CD4-positive, alpha-beta T cell treated with Interleukin-21 for 1 hour (primary cell): ENCODE measurements at places on chromosomes 5 and 9.

GRCh38 chr5:85538362-85538761 is 1079.4 kb upstream of the COX7C start:
- no peak for DNase-seq

DNA sequence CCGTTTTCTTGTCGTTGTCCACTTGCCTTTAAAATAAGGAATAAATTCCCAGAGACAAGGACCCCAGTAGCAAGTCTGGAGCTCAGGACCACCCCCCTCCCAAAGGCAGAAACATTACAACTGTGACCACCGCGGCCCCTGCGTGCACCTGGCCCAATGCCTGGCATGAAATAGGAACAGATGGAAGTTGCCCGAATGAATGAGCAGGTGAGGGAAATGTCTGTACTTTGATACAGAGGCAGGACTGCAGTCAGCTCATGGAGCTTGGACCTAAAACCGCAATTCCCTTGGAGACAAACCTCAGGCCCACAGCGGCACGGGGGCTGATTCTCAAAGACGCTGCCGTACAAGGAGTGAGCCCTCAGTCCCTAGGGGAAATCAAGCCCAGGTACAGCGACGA is 55.3 kb upstream of the SARDH start:
- no peak for DNase-seq

DNA sequence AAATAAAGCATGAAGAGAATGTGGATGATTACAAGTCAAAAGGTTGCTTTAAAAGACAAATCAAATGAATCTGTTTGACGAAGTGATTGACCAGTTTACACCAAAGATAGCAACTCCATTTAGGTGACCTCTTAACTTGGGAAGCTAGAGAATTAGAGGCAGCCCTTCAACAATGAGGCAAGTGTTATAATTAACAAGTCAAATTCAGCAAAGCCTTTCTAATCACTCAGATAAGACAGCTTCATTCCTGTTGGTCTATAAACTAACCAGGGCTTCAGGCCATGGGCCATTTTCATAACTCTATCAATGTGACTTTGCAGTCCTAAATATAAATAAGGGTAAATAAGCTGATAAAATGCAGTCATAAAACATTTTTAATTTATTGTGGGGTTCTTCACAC is 712.2 kb upstream of the SEMA6A start:
- no peak for DNase-seq

- DNase-seq, result no peak
Measured at GRCh38 chr9:124514125-124514524, 6.9 kb upstream of the NR5A1 start.

GRCh38 chr9:101878734-101879133 is 140.3 kb upstream of the GRIN3A start:
- DNase-seq, result no peak

DNA sequence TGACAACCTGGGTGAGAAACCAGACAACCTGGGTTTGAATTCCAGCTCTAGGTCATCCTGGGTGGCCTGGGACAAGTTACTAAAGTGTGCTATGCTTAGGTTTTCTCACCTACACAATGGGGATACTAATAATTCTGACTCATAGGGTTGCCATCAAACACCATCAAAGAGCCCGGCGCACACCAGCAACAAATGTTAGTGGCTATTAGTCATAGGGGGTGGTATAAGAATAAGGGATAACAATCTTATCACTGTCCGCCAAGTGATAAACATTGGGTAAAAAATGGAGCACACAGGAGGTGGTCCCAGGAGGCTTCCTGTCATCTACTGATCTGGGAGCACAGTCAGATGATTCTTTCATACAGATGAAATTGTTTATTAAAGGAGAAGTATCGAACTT is 61.4 kb upstream of the AFAP1L1 start:
- no peak for DNase-seq

GRCh38 chr5:67483453-67484030 is 286.9 kb upstream of the CD180 start:
- DNase-seq, result no peak

- DNase-seq, result no peak
Measured at GRCh38 chr9:105850852-105851500, 156.6 kb downstream of the TMEM38B start.

- DNase-seq, result no peak
Measured at GRCh38 chr5:120913396-120913795, 449.3 kb downstream of the PRR16 start.

DNA sequence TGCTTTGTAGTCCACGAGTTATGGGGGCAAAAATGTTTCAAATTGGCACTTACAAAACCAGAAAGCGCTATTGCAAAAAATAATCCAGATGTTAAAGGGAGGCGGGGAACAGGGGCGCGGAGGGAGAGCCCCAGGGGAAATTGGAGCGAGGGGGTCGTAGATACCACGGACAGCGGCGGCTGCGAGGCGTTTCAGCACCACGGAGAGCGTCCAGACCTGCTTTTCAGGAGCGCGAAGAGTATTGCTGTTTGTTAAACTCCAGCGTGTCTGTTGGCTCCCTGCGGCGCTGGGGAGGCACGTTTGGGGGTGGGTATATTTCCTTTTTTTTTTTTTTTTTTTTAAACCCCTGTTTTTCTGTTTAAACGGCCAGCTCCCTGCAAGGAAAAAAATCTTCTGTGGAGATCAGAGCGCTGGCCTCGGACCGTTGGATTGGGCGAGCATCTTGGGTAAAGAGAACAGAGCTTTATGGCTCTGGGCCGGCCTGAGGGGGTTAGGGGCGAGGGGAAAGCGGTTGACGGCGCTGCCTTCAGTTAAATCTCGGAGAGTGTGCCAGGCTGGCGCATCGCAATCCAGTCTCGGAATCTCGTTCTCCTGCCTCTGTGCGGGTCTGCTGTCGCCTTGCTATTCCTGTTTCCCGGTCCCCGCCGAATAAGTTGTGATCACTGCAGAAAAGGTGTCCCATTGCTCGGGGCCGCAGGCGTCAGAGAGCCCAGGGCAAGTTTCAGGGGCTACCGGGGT is at the start of gene GLRA1:
GLRA1 (minus strand) TSS at position 288 of the 738 bp plus-strand sequence. CDS start 302 bp downstream, outside the sequence.
- DNase-seq, result peak; percentile 44

- no peak for DNase-seq
Measured at GRCh38 chr5:135437796-135438560, 9.2 kb downstream of the DCANP1 start.

DNA sequence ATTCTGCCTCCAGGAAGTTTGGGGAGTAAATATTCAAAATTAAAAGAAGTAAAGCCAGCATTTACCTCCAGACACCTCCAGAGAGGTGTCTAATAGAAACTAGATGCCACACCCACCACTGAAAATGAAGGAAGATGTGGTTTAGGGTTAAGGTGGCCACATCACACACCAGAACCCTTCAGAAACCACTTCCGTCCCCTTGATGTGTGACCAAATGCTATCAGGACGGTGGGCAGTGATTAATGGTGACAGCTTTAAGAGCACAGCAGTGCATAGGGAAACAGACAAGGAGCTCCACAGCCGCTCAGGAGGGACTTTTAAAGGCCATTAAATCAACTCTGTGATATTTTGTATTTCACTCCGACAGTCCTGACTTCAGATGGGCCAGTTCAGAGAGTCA is 295.2 kb downstream of the BRINP1 start:
- DNase-seq, result no peak

DNA sequence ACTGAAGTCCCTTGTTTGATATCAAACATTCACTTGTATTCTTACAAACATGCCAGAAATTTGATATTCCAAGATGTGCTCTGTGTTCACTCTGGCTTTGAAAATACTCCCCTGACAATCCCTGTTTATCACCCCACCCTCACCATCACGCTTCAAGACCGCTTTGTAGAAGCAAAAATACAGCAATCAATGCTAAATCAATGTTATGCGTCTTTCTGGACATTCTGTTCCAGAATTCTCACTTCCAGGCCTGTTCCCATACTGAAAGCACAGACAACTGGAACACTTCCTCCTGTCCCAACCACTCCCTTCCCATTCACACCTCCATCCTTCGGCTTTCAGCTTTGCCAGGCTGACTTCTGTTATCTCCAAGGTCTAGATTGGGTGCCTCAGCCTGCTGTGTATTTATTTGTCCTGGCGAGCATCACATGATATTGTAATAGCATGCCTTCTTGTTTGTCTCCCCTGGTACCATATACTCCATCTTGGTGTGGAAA is 72.8 kb downstream of the SNCAIP start:
- no peak for DNase-seq

DNA sequence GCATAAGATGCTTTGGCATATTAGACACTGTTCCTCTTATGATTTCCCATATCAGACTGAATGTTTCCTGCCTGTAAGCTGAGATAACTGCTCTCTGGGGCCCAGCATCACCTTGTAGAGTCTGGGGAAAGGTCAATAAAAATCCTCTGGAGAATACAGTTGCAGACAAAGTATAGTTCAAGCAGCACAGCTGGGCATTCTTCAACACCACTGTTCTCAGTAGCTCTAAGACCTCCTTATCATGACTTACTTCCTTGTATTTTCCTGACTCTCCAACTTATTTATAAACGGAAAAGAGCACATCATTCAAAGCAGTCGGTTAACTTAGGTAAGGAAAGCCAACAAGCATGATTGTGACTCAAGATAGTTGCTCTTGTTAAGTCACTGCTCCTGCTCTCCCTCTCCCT is 208.7 kb upstream of the RASEF start:
- DNase-seq, result no peak

DNA sequence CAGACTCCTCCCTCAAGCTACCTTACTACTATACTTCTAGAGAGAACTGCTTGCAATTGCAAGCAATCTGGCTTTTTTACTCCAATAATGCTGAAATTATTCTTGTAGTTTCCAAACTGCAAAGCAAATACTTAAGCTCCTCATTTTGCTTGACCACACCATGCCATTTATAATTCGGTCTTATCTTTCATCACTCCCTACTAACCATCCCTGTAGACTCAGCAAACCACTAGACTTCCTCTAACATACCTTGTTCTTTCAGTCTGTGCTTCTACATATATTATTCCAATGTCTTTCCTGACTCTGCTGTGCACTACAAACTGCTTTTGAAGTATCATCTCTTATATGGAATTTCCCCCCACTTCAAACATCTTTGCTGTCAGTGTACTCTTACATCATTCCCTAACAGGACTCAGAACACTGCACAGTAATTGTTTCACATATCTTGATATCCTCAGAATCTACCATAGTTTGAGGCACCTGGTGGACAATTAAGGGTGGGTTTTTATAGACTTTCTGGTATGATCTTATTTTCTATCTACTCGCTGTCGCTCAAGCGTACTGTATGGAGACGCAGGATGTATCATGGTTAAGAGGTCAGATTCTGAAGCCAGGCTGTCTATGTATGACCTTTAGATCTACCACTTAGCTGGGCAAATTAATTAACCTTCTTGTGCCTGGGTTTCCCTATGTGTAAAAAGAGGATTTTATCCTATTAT is 2.8 kb downstream of the IL6ST start:
- peak; percentile 44 for DNase-seq

DNA sequence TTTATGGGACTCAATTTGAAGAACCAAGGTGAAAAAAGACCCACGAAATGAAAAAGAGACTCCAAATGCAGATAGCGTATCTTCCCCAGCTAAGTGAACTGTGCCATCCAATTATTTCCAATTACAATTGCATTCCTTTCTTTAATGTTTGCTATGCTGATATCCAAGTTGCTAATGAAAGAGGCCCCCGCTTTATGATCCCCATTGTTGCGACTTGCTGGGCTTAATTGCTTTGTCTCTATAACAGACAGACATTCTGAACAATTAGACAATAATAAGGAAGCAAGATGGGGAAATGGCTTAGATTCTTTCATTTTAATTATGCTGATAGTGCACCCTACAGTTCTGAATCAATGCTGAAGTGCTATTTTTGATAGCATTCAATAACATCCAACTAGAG is 354.3 kb downstream of the KIF4B start:
- DNase-seq, result no peak

- no peak for DNase-seq
Measured at GRCh38 chr9:133323211-133323610, 12.8 kb downstream of the SURF6 start.
